ENCODE measurements at places on chromosomes 6 and 20.
A peak's percentile ranks its signal among the peaks of the same experiment; 100 is the strongest.

GRCh38 chr6:28565823-28566526, 40.3 kb downstream of the GPX5 start:
- DNase-seq = no peak

DNA sequence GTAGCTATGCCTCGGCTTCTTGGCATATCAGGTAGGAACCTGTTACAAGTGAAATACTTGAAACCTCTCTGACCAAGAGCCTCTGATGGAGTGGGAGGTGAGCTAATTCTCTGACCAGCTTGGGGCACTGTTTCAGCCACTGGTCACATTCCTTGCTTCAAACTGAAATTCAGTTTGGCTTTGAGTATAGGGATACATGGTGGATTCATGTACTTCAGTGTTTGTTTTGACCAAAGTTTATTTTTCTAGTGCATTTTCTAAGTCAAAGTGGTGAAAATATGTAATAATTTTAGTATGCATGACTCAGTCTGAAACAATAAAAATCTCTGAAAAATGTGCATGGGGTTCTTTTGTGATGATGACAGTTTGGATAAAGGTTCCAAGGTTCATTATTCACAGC, 18.6 kb downstream of the TTPAL start:
- peak; percentile 71 for DNase-seq

DNA sequence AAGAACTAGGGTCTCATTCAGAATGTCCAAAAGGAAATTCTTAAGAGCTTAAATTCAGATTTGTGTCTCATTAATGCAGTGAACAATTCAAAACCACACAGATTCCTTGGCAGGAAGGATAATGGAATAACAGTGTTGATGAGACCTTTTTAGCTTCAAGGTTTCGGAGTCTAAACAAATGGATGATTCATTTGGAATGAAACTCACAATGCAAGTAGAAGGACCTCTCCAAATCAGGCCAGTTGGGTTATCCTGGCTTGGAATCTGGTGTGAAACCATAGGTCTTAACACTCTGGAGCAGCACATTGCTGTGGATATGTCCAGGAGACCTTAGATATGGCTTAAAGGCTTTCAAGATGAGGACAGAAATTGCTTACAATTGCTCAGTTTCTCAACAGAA, 44.9 kb downstream of the KCTD20 start:
- DNase-seq = peak; percentile 21

DNA sequence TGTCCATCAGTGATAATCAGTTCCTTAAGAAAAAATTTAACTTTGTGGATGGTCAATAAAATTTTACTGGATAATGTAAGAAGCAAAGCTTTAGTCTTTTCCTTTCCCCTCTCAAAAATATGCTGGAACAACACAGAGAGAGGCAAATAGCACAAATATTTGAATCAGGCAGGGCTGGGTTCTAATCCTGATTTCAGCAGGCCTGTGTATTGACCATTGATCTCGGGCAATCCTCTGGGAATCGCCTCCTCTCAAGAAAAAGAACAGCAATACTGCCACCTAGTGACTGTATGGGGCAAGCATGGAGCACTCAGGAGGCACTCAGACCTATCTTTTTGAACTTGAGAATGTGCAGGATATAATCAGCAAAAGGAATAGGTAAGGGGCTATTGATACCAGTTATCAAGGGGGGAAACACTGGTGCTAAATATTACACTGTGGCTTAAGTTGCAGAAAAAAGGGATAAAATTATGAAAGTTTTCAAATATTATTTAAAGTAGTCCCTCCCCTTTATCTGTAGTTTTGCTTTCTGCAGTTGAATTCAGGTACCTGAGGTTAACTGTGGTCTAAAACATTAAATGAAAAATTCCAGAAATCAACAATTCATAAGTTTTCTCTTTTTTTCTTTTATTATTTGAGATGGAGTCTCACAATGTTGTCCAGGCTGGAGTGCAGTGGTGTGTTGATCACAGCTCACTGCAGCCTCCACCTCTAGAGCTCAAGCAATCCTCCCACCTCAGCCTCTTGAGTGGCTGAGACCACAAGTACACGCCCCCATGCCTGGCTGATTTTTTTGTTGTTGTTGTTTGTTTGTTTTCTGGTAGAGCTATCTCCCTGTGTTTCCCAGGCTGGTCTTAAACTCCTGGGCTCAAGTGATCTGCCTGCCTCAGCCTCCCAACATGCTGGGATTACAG, 91.8 kb upstream of the NHSL1 start:
- peak; percentile 16 for DNase-seq

DNA sequence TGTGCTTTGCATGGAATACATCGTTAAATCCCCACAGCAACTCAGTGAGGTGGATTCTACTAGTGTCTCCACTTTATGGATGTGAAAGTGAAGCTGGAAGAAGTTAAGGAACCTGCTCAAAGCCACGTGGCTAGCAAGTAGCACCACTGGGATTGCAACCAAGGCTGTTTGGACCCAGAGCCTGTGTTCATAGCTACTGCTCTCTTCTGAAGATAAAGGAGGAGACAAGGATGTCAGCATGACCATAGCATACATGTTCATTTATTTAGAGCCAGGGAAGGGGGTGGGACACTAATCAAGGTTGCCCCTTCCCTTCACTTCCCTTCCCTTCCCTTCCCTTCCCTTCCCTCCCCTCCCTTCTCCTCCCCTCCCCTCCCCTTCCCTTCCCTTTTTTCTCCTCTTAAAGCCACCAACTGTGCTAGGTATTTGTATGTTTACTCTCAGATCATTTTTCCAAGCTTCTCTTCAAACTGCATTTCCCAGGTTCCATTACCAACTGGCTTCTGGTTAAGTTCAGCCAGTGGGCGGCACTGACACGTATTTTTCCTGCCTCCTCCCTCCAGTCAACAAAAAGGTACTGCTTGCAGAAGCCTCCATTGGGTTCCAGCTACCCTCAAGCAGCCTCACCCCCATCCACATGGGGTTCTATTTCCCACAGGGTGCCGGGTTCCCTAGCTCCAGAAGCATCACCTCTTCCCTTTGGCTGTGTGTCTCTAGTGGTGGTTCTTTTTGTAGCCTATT, 134.9 kb downstream of the BCAS1 start:
- no peak for DNase-seq

DNA sequence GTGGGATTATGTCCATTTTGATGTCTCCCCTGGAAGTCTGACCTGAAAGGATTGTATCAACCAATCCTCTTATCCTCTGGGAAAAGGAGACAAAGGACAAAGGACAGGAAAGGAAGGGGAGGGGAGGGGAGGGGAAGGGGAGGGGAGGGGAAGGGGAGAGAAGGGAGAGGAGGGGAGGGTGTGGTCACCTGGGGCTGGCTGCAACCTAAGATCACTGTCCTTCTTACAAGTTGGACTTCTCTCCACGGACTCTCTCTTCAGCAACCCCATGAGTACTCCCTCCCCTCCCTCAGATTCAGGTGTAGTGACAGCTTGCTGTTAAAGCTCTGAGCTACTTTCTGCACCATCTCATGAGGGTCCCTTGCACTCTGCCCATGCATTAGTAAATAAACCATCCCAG, 58.9 kb upstream of the KLHL31 start:
- DNase-seq = no peak

- no peak for DNase-seq
Measured at GRCh38 chr6:125808060-125808459, 17.3 kb downstream of the NCOA7 start.

- no peak for DNase-seq
Measured at GRCh38 chr6:50213146-50213545, 163.4 kb upstream of the DEFB112 start.

DNA sequence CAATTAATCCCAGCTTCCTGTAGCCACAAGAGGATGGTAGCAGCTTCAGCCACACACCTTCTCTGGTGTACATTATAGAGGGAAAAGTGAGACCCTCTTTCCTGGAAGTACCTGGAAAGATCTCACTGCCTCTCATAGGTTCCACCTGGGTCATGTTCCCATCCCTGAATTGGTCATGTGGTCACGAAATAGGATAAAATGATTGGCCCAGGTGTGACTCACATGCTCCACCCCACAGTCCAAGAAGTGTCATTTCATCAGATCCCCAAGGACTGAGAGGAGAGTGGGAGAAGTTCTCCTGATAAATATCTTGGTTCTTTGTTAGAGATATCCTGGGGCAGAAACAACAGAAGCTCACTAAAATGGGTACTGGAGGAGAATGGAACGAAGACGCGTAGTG, 142.4 kb downstream of the QRSL1 start:
- no peak for DNase-seq

GRCh38 chr6:140957386-140957785, 1175.3 kb upstream of the GJE1 start:
- DNase-seq = no peak

DNA sequence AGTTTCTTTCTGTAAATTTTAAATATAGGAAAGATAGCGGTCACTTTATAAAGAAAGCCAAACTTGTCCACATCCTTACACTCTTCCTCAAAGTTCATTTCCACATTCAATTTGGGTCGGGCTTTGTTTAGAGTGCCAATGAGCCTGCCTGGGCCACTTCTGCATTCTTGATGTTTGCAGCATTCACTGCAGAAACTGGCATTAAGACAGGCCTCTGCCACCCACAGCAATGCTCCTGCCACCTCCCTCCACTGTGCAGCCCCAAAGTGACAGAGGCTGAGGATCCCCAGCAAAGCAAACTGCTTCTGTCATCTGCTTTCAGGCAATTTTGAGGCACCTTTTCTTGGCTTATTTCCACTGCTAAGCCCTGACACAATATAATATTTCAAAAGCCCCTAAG, 61.2 kb downstream of the TNFAIP3 start:
- no peak for DNase-seq

- no peak for DNase-seq
Measured at GRCh38 chr6:7468382-7469081, 72.9 kb upstream of the DSP start.

DNA sequence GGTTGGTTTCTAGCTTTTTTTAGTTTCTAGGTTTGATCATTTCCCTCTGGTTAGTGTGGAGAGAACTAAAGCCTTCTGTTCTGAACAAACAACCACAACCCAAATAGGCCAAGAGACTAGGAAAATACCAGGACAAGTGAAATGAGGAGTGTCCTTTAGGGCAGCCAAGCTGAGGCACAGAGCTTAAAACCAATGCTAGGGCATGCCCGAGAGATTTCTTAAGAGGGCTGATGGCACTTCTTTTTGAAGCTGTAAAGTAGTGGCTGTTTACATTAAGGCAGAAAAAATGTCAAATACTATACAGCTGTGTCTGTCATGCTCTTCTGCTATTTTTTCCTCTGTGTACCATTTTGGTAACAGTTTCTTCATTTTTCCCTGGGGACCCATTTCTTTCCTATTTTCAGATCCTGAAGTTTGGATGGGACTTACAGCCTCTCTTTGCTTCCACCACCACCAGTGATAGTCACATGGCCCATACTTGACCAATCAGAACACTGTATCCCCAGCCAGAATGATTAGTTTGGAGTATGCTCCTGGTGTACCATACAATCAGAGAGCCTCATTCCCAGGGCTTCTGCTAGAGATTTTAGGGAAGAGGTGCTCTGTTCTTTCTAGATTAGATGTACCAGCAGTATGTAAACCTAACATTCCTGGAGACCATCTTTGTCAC, 154.4 kb downstream of the BMP2 start:
- DNase-seq = no peak

GRCh38 chr6:1630771-1631217, 21.1 kb downstream of the FOXC1 start:
- no peak for DNase-seq

GRCh38 chr6:13229205-13230085, 98.9 kb downstream of the TBC1D7 start:
- no peak for DNase-seq

- DNase-seq = peak; percentile 69
Measured at GRCh38 chr20:44496976-44497375, 21.3 kb downstream of the TTPAL start.

DNA sequence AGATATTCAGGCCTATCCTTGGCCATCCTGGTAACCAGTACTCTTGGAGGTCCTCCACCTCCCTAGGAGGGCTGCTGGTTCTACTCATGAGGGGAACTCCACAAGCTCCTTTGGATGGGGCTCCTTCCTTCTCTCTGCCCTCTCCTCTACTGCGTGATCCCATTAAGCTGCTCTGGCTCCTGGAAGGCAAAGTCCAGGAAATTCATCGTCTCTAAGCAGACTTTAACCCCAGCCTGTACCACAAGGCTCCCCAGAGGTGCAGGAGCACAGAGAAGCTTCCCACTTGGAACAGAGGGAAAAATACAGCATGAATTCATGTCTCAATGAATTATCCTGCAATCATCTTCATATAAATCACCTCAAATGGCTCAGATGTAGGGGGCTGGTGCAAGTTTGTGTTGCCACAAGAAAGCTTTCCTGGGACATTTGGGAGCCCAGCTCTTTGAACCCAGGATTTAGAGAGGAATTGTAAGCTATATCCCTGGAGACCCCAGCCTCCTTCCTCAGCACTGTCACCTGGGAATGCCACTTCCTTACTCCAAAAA, 355.4 kb downstream of the CDC5L start:
- no peak for DNase-seq

DNA sequence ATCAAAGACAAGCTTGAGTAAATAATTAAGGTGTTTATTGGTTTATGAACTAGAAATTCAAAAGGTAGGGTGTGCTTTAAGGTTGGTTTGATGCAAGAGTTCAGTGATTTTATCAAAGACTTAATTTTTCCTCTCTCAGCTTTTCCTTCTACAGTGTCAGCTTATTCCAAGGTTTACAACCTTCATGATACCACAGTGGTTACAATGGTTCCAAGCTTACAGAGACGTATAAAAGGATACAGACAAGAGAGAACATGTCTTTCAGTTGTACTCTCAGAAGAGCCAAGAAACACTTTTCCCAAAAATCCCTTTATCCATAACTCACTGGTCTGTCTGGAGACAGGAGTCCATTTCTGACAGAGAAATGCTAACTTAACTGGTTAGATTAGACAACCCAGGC, 93.5 kb upstream of the LOC128125822 start:
- DNase-seq = no peak

DNA sequence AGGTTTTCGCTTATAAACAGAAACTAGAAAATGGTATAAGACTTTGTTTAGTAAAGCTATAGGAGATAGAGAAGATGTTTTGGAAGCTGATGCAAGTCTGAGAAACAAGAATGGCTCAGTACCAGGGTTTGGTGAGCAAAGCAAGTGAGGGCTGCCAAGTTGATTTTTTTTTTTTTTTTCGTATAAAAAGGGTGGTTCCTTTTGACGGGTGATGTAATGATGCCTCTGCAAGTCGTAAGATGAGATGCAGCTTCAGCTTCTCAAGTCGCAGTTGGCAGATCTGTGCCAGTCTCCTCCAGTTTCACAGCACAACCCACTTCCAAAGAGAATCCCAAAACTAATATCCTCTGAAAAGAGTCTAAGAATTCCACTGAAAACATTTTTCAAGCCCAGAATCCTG, 252.8 kb upstream of the CDH4 start:
- DNase-seq = no peak

DNA sequence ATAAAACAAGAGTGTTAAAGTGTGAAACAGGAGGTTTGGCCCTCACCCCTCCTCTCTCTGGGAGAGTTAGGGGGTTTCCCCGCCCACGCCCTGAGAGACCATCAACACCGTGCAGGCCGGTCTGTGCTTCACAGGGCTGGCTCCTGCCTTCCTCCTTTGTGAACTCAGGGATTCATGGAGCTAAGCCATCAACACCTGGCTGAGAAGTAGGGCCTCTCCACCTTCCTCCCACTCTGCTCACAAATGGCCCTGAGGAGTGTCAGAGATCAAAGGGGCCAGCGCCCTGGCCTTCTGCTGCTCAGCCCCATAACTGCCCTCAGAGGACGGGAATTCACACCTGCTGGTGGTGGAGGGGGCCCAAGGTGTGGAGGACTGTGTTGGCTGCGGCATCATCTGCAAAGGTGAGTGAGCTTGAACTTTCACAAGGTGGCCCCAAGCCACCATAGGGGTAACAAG, 88.6 kb downstream of the PSMB1 start:
- no peak for DNase-seq

Data from GM04503 (cell line).